ENCODE measurements at places on chromosomes 7 and 10. TPM values are rescaled to one million over a fixed set of nuclear protein-coding genes. Genes with fewer than 3 reads are reported as not detected.

The PRDX3 gene
- total RNA-seq = 118 TPM

The GNG11 gene
- total RNA-seq = 23.1 TPM

DNA sequence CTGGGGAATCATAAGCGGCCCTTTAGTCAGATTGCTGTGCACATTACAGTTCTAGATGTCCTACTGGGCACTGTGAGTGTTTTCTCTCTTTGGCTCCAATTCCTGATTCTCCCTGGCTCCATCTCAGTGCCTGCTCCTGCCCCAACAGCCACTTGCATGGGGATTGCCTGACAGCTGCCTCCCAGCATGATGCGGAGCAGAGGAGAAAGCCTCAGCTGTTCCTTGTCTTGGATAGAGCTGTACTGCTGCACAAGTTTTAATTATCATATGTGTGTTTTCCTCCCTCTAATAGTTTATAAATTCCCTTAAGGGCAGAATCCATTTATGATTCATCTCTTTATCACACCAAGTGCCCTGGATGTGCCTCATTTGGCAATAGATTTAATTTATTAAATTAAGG lies 285.8 kb upstream of the COBL start:
- no peaks in the 10 kb centered on the region for H3K27me3 ChIP-seq
- no peak overlapping the region for H3K4me3 ChIP-seq
- H3K27ac ChIP-seq = no peak overlapping the region
- no peaks in the 10 kb centered on the region for H3K4me1 ChIP-seq

The SH2B2 gene
- 11.0 TPM for total RNA-seq

GRCh38 chr7:44216019-44216418 lies 15.2 kb downstream of the YKT6 start:
- no peaks in the 10 kb centered on the region for H3K36me3 ChIP-seq
- H3K27me3 ChIP-seq = no peaks in the 10 kb centered on the region
- no peak overlapping the region for H3K4me3 ChIP-seq
- no peaks in the 10 kb centered on the region for H3K4me1 ChIP-seq
- DNase-seq = no peak

GRCh38 chr7:48360574-48360973 lies 189.3 kb downstream of the ABCA13 start:
- no peaks in the 10 kb centered on the region for H3K4me1 ChIP-seq
- H3K36me3 ChIP-seq = no peaks in the 10 kb centered on the region
- H3K27ac ChIP-seq = no peak overlapping the region
- H3K27me3 ChIP-seq = no peaks in the 10 kb centered on the region
- no peak for DNase-seq
